ENCODE measurements at places on chromosomes 7 and 10. TPM values are rescaled to one million over a fixed set of nuclear protein-coding genes. Genes with fewer than 3 reads are reported as not detected.
A peak's percentile ranks its signal among the peaks of the same experiment; 100 is the strongest.

The ZP3 gene
- total RNA-seq, result 26.8 TPM

The EIF5AL1 gene
- 0.59 TPM for total RNA-seq

The OR2A12 gene
- not detected for total RNA-seq

The FANK1 gene
- total RNA-seq, result 0.83 TPM

The LRRTM3 gene
- total RNA-seq, result not detected

The CALML5 gene
- not detected for total RNA-seq

The C10orf143 gene
- 1.9 TPM for total RNA-seq

The INPP5F gene
- 12.2 TPM for total RNA-seq

The RET gene
- total RNA-seq, result 0.46 TPM

The BTBD16 gene
- total RNA-seq, result not detected

The ACTL6B gene
- not detected for total RNA-seq

The C10orf95 gene
- total RNA-seq, result not detected

The ANKRD7 gene
- total RNA-seq, result 0.33 TPM

The TRIM50 gene
- not detected for total RNA-seq

The SFRP4 gene
- total RNA-seq, result not detected

The IDI1 gene
- 18.9 TPM for total RNA-seq

The CARD11 gene
- total RNA-seq, result not detected

The ARHGEF5 gene
- not detected for total RNA-seq

- DNase-seq, result no peak
- no peak overlapping the region for H3K4me3 ChIP-seq
- H3K27ac ChIP-seq, result peak overlapping the region; percentile 0
- peaks cover 17% of the 10 kb centered on the region for H3K4me1 ChIP-seq
Observed at GRCh38 chr7:129041142-129042085, 13.5 kb downstream of the TNPO3 start.

- H3K36me3 ChIP-seq, result no peaks in the 10 kb centered on the region
- peaks cover 15% of the 10 kb centered on the region for H3K27me3 ChIP-seq
- H3K27ac ChIP-seq, result no peak overlapping the region
Observed at GRCh38 chr7:129197771-129198170, 9.3 kb downstream of the SMO start.

DNA sequence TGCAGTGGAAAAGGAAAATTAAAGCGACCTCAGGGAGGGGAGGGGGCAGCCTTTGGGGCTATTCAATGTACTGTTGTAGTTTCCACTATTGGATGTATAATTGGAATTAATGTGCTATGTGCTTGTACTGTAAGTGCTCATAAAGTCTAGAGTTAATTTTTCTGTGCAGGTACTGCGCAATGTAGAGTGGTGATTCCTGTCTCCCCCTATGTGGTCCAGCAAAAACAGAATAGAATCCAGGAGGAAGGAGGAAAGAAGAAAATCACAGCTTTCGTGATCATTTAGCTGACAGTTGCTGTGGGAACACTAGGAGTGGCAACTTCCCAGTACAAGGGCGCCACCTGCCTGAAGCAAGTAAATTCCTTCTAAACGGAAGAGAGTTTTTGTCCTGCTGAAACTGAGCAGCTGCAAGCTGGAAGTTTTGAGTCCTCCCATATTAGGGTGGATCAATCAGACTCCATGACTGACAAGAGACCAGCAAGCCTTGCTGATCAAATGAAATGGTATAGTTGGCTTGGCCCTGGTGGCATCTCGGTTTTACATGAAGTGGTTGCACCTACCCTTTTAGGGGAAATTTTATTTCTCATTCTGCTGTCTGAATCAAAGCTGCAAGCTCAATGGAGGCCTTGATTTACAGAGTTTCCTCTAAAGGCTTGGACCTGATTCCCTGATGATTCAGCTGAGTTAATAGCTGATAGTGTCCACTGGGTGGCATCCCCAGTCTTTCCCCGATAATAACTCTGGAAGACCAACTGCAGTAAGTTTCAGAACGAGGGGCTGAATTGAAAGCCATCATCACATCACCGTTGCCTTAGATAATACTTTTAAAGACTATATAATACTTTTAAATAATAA is 299.8 kb downstream of the HGF start:
- peak; percentile 73 for DNase-seq
- no peaks in the 10 kb centered on the region for H3K27me3 ChIP-seq
- H3K4me1 ChIP-seq, result peaks cover 9% of the 10 kb centered on the region
- no peaks in the 10 kb centered on the region for H3K36me3 ChIP-seq

DNA sequence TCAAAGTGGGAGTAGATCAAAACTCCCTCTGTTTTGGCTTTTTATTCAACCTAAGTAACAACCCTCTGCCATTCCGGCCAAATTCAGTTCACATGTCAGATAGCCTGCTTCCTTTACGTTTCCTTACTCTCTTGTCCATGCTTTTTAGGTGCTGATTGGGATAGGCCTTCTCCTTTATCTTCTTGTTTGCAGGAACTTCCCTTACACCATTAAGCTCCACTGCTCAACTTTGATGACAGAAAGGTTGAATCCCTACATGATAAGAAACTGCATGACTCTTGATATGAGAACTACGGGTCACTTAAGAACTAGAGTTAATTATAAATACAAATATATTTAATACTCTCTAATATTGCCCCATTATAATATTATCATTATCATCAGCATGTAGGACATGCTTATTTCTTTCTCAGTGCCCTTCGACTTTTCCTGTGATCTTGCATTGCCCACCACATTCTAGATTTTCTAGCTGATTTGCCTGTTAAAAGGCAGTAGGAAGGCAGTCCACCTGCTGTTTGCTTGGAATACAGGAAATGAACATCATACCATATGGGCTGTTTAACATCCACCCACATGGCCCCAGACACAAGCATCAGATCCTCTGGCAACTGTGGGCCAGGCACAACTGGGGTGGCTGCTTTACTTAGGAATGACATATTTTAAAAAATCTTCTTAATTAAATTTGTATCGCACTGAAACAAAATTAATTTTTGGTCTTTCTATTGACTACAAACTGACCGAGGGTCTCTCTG is 59.7 kb upstream of the CCDC6 start:
- H3K36me3 ChIP-seq, result no peaks in the 10 kb centered on the region
- H3K4me3 ChIP-seq, result no peak overlapping the region
- no peaks in the 10 kb centered on the region for H3K4me1 ChIP-seq
- peaks cover 1% of the 10 kb centered on the region for H3K27me3 ChIP-seq

- H3K27ac ChIP-seq, result no peak overlapping the region
- no peak for DNase-seq
- no peak overlapping the region for H3K4me3 ChIP-seq
- H3K27me3 ChIP-seq, result peaks cover 6% of the 10 kb centered on the region
- no peaks in the 10 kb centered on the region for H3K36me3 ChIP-seq
Observed at GRCh38 chr7:1276626-1277175, 44.0 kb downstream of the UNCX start.

DNA sequence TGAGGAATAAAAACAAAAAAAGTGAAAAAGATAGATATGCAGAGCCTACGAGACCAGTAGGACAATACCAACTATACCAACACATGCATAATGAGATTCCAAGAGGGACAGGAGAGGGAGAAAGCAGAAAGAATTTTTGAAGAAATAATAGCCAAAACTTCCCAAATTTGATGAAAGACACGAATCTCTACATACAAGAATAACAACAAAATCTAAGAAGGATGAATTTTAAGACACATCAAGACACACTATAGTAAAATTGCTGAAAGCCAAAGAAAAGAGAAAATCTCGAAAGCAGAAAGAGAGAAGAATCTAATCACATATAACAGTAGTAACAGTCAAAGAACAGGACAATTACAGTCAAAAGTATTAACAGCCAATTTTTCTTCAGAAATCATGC is 7.5 kb upstream of the MAT1A start:
- no peaks in the 10 kb centered on the region for H3K4me1 ChIP-seq
- H3K36me3 ChIP-seq, result no peaks in the 10 kb centered on the region
- H3K27ac ChIP-seq, result no peak overlapping the region
- peaks cover 14% of the 10 kb centered on the region for H3K27me3 ChIP-seq
- no peak overlapping the region for H3K4me3 ChIP-seq

- H3K27me3 ChIP-seq, result no peaks in the 10 kb centered on the region
- H3K36me3 ChIP-seq, result peaks cover 34% of the 10 kb centered on the region
- no peak overlapping the region for H3K4me3 ChIP-seq
- H3K27ac ChIP-seq, result no peak overlapping the region
- DNase-seq, result no peak
Observed at GRCh38 chr7:44408596-44408995, 81.9 kb downstream of the NUDCD3 start.

- no peak overlapping the region for H3K4me3 ChIP-seq
- peaks cover 60% of the 10 kb centered on the region for H3K4me1 ChIP-seq
- H3K27me3 ChIP-seq, result no peaks in the 10 kb centered on the region
Observed at GRCh38 chr10:77593771-77594470, 43.7 kb downstream of the KCNMA1 start.

DNA sequence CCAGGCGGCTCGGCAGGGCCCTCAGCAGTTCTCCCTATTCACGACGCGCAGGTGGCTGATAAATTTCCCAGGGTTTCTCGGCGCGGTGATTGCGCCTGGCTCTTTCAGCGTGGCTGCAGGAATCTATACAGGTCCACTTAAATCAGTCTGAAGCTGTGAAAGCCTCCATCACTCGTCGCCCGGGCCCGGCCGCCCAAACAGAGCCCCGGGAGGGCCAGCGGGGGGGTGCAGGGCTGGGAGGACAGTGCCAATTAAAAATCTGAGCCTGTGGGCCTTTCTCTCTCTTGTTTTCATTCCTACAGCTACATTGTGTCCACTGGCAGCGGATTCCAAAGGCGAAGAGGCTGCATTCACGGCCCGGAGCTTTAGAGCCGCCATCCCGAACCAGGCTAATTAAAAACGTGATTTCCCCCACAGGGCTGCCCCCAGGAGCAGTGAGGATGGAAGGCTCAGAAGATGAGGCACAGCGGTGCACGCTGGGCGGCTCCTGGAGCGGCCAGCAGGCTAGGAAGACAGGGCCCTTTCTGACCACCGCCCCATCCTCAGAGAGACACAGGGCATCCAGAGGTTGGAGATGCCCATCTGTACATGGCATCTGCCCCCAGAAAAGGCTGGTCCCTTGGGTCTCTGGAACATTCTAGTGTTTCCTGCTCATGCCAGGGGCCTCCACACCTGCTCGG is 100.7 kb downstream of the FAM53B start:
- H3K27me3 ChIP-seq, result peaks cover 3% of the 10 kb centered on the region
- H3K4me1 ChIP-seq, result peaks cover 40% of the 10 kb centered on the region
- H3K36me3 ChIP-seq, result 0 out of 2 replicates have a peak, but pooled peaks cover 4% of the 10 kb centered on the region
- no peak for DNase-seq

GRCh38 chr7:79822620-79823240 is 311.9 kb upstream of the GNAI1 start:
- H3K36me3 ChIP-seq, result no peaks in the 10 kb centered on the region
- peaks cover 36% of the 10 kb centered on the region for H3K4me1 ChIP-seq

DNA sequence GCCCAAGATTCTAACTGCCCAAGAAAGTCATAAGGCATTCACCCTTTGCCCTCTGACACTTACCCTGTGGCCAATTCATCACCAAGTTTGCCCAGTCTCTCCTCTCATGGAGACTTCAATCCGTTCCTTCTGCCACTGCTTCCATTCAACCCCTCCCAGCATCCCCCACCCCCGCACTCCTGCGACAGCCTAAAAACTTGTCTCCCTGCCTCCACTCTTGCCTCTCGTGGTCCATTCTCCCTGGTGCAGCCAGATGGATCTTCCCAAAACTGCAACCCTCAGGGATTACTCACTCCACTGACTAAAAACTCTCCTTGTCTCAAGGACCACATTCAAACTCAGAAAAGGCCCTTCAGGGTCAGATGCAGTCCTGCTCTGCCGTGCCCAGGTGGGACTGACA is 32.3 kb upstream of the PLXNA4 start:
- H3K4me1 ChIP-seq, result no peaks in the 10 kb centered on the region
- H3K4me3 ChIP-seq, result no peak overlapping the region
- no peak for DNase-seq
- H3K27ac ChIP-seq, result no peak overlapping the region
- H3K36me3 ChIP-seq, result no peaks in the 10 kb centered on the region

- peak overlapping the region; percentile 79 for H3K27ac ChIP-seq
- no peak overlapping the region for H3K4me3 ChIP-seq
- DNase-seq, result no peak
- H3K4me1 ChIP-seq, result peaks cover 93% of the 10 kb centered on the region
- peaks cover 36% of the 10 kb centered on the region for H3K36me3 ChIP-seq
- H3K27me3 ChIP-seq, result no peaks in the 10 kb centered on the region
Observed at GRCh38 chr7:137957887-137958286, 44.0 kb downstream of the CREB3L2 start.

DNA sequence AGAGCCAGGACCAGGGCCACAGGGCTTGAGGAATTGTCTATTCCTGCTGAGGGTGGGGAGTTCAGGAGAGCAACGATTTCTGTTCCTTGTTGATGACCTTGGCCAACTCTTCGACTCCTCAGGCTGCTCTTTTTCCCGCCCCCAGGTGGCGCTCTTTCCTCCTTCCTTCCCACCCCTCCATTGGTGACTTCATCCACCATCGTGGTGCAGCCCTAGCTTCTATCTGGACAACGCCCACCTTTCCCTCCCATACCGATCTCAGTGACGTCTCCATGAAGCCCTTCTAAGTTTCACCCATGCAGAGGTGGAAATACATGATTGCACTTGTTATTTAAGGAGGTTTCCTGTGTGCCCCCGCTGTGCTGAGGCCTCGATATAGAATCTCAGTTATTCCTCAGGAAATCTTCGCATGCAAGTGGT is 22.1 kb upstream of the CARD11 start:
- H3K27ac ChIP-seq, result no peak overlapping the region
- H3K36me3 ChIP-seq, result no peaks in the 10 kb centered on the region
- no peak for DNase-seq
- peaks cover 2% of the 10 kb centered on the region for H3K27me3 ChIP-seq
- H3K4me3 ChIP-seq, result no peak overlapping the region

- no peaks in the 10 kb centered on the region for H3K4me1 ChIP-seq
- H3K27ac ChIP-seq, result no peak overlapping the region
- no peaks in the 10 kb centered on the region for H3K36me3 ChIP-seq
- peaks cover 2% of the 10 kb centered on the region for H3K27me3 ChIP-seq
- DNase-seq, result no peak
Observed at GRCh38 chr7:24123076-24123475, 160.9 kb upstream of the NPY start.

DNA sequence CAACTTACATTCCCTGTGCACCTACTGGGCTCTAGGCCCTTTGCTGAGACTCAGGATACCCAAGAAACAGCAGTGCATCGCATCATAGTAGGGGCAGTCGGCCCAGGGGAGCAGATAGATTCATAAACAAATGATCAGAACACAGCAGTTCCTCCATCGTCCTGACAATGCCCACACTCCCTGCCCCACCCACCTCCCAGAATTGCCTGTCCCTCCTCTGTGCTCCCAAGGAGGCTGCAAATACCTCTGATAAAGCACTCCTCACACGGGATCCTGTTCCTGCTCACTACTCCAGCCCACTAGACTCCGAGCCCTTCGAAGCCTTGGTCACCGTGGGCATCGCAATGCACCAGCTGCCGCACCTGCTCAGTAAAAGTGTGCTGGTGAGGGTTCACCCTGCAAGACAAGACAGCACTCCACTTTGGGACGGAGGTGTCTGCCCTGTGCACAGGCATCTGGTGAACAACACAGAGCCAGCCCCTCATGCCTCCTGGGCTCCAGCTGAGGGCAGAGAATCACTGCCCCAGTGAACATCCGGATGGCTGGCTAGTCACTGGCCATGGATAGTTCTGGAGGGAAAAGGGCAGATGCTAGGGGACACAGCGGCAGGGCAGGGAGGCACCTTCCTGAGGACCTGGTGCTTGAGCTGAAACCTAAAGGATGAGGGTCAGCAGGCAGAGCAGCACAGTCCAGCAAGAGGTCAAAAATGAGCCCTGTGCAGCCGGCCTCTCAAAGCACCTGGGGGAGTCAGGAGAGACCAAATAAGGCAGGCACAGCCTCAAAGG is 60.7 kb downstream of the TNS3 start:
- H3K4me3 ChIP-seq, result no peak overlapping the region
- peaks cover 21% of the 10 kb centered on the region for H3K36me3 ChIP-seq
- peaks cover 3% of the 10 kb centered on the region for H3K27me3 ChIP-seq
- H3K4me1 ChIP-seq, result peaks cover 37% of the 10 kb centered on the region
